Esophagus squamous epithelium (tissue), 5 donors: ENCODE measurements at places on chromosomes 5 and 9.

GRCh38 chr5:113217619-113218184 lies 217.1 kb downstream of the TSSK1B start:
- DNase-seq, result no peak

DNA sequence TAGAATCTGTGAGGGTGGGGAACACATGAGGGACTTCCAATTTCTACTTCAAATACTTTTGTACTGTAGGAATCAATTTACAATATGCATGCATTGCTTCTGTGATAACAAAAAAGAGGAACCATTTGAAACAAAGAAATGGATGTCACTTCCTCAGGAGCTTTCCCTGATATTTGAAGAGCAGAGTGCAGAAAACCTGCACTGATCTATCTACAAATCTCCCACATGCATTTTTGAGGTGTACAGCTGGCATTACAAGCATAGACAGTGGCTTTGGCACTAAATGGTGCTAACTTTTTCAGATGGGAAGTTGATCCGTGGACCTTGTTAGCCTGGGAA lies 27.7 kb downstream of the YIPF5 start:
- DNase-seq, result no peak

- DNase-seq, result no peak
These were observed 351.9 kb upstream of the TNC start for GRCh38 chr9:115469841-115470240.

DNA sequence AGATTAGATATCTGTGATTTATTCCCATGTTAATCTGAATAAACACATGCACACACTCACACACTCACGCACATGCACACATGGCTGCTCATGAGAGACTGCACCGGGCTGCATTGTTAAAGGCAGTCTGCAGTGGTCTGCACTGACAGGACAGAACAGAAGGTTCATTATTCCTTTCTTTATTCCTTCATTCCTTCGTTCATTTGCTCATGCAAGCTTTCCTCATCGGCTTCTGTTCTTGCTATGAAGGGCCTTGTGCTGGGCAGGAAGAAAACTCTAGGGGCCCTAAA lies 41.4 kb upstream of the FSTL4 start:
- DNase-seq, result no peak

GRCh38 chr9:98861781-98862504 lies 54.5 kb downstream of the GALNT12 start:
- DNase-seq, result no peak

- DNase-seq, result no peak
These were observed 34.8 kb downstream of the COL5A1 start for GRCh38 chr9:134676361-134676760.

DNA sequence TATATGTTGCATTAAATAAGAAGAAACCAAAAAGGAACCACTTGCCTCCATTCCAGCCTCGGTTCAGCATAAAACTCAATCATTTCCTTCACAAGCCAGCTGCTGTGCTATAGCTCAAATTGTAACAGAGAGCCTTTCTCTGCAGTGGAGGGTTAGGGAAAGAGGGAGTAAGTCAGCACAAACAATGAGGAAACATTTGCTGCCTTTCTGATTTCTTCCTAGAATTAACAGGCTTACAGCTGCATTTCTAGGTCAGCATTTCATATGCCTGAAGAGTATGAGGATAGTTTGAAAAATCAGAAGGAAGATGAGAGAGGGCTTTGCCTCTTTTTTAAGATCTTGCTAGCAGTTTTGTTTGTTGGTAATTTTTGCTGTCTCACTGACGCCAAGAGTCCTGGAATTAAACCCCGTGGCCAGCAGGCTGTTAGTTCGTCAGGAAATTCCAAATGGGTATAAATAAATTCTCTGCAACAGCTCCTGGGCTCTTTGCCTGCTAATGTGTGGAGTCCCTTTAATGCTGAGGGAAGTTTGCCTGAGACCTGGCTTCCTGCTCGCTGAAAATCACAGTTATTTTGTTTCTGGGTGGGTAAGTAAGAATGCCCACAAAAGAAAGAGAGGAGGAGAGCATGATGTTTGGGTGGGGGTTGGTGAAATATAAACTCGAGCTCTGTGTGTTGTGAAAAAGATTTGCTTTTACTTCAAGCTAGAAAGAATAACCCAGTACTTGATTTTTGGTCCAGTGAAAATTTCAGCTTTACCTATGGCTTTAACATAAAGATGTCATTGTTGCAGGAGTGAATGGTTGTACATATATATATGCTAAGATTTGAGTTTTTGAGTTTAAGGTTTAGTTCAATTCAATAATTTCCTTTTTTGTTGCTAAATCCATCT lies 148.1 kb upstream of the DMRT1 start:
- no peak for DNase-seq

- DNase-seq, result no peak
These were observed 165.1 kb upstream of the S1PR3 start for GRCh38 chr9:88826181-88826580.

GRCh38 chr5:83507431-83507830 lies 35.9 kb downstream of the VCAN start:
- no peak for DNase-seq

GRCh38 chr9:128161215-128161902 lies 1.3 kb downstream of the BBLN start:
- no peak for DNase-seq

DNA sequence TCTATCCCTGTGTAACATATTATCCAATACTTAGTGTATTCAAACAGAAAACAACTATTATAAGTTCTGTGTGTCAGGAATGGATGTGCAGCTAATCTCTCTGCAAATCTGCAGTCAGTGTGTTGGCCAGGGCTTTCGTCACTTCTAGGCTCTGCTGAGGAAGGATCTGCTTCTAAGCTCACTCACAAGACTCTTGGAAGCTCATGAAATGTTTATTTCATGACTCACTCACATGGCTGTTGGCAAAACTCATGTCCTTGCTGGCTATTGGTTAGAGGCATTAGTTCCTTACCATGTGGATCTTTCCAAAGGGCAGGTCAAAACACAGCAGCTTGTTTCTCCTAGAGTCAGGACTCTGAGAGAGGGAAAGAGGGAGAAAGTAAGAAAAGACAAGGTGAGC lies 367.4 kb upstream of the SMARCA2 start:
- no peak for DNase-seq

DNA sequence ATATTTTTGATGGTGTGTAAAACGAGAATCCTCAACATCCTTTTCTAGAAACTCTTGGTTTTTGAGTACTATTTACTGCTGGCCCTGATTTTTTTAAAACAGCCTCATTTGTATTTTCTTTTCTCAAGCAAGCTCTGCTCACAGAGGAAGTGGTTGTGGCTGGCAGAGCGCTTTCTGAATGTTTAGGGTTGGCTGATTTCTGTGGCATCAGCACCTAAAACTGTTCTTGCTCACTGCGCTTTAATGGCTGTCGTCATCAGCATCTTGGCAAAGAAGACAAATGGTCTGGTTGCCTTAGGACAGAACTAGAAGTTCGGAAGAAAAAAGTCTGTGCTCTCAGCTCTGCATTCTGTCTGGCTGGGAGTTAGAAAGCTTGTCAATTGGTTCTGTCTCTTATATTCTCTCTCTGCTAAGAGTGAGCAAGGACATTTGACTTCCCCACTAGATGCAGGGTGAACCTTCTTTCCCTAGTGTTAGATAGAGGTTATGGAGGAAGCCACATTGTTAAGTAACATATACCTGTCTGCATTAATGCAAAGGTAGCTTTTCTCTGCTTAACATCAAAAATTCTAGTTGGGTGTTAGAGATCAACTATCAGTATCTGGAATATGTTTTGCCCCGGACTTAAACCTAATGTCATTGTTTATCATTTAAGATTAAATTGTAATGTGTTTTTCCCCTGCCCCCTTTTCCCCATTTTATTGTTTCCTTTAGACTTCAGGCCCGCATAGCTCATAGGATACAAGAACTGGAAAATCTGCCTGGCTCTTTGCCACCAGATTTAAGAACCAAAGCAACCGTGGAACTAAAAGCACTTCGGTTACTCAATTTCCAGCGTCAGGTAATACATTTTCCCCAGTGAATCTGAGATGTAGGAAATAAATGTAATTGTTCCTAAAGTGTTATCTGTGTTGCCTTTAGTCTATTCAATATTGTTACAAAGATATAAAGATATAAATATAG lies 39.0 kb downstream of the SMARCA2 start:
- no peak for DNase-seq

DNA sequence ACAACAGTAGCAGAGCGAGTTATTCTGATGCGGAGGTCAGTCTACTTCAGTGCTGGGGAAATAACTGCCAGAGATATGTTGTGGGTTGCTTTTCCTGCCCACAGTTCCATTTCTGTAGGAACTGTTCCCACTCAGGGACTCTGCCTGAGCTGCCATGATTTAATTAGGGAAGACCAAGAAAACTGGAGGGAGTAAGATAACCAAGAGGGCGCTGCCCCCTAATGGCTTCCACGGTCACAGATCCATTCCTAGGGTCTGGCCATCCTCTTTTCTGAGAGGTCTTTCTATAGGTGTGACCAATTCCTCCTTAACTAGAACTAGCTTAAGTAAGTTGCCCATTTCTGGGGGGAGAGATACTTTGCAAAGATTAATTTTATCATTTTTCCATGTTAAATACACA lies 125.9 kb downstream of the APBA1 start:
- no peak for DNase-seq

GRCh38 chr5:147918899-147919298 lies 12.6 kb upstream of the C5orf46 start:
- DNase-seq, result no peak

- DNase-seq, result no peak
These were observed 13.9 kb upstream of the ADGRD2 start for GRCh38 chr9:124436320-124436719.

DNA sequence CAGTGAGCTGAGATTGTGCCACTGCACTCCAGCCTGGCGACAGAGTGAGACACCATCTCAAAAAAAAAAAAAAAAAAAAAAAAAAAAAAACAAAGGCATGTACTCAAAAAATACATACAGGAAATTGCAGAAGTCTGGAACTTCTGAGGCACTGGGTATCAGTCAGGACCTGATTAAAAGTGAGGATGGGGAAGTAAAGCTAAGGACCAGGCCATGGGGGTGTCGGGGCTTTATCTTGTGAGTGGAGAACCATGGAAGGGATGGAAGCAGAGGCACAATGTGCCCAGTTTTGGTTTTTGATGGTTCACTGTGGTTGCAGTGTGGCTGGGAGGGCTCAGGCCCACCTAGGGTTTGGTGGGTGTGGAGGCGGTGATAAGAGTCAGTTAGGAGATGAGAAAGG lies 212.7 kb upstream of the PIK3R1 start:
- no peak for DNase-seq

DNA sequence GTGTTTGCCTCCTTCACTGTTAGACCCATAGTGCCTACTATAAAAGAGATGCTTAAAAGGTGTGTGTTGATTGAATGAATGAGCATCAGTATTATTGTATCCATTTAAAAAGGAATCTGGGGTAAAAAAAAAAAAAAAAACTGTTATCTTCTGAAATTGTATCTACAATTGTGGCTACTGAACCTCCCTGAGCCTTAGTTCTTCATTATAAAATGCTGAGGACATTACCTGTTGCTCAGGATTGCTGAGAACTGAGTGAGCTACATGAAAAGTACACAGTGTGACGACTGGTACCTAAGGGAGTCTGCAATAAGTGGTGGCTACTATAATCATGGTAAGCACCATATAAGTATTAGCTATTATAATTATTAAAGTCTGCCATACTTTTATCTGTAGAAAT lies 270.7 kb downstream of the NR3C1 start:
- no peak for DNase-seq

- DNase-seq, result no peak
These were observed 186.8 kb upstream of the KLF9 start for GRCh38 chr9:70601000-70601951.

DNA sequence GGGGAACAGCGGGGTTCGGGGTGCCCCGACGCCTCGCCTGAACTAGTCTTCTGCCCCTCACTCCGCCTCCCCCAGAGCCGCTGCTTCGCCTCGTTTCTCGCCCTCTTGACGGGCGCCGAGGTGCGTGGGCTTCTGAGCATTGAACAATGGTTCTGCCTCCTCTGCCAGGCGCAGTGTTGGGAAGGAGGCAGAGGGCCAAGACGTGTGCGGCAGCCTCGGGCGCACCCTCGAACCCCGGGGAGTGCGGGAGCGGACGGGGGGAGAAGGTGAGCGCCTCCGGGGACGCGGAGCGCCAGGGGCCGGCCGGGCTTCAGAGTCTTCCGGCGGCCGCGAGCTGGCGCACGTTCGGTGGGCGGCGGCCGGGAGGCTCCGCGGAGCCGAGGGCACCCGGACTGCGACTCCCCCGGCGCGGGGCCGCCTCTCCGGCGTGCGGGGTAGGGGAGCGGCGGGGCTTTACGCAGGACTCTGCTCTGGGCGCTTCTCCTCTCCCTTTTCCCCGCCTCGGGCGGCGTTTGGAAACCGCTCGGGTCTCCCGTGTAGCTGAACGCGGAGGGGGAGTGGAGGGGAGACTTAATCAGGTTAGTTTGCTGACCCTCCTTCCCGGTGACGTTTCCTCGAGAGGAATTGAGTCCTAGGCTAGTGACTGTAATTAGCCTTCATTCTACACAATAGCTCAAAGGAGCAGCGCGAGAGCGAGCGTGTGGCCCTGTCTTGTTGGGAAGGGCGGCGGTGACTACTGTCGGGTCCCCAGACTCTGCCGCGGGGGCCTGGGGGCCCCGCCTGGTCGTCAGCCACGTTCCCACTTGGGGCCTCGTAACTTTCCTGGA lies 1.1 kb downstream of the VLDLR start:
- no peak for DNase-seq

- no peak for DNase-seq
These were observed 17.5 kb upstream of the JAK2 start for GRCh38 chr9:4967523-4967922.

DNA sequence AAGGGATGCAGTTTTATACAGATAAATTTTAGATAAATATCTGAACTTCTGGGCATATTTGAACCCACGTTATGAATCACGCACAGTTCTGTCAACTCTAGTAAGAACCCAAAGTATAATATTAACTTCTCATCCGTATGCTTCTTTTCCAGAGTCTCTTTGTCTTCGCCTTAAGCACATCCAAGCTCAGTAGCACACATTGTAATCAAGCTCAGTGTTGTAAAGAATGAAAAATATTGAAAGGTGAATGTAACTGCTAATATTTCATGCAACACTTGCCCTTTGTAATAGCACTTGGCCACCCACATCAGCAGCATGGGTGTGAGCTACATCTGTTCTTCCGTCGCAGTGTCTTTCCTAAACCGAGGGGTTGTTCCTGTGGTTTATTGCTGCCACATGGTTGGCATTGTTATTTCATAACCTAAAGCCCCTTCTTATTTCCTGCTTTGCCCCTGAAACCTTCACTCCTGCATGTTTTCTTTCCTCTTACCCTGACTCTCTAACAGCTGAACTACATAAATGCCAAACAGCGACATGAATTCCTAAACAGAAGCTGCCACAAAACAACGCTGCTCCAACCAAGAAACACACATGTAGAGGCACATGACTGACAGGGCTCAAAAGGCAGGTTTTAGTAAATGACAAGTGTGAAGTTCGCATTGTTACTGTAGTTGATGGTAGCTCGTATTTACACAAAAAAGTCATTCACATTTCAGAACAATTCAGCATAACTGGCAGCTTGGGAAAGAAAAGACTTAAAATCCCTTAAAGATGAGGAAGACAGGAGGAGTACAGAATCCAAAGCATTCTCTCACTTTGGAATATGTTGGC lies 190.1 kb upstream of the MEF2C start:
- DNase-seq, result no peak

DNA sequence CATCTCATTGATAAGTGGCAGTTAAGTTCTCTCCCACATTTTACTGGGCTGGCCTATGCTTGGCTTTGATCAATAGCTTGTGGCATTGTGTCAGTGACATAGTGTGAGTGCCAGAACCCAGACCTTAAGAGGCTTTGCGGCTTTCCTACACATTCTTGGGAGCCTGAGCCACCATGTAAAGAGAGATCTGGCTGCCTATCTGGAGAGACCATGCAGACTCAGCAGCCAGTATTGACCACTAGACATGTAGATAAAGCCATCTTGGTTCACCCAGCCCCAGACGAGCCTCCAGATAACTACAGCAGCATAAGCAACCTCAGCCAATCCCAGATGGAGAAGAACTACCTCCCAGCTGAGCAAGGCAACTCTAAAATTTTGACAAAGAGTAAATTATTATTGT lies 28.6 kb downstream of the C9orf153 start:
- DNase-seq, result no peak
